T-helper 17 cell (primary cell): ENCODE measurements at places on chromosomes 2 and 18.

DNA sequence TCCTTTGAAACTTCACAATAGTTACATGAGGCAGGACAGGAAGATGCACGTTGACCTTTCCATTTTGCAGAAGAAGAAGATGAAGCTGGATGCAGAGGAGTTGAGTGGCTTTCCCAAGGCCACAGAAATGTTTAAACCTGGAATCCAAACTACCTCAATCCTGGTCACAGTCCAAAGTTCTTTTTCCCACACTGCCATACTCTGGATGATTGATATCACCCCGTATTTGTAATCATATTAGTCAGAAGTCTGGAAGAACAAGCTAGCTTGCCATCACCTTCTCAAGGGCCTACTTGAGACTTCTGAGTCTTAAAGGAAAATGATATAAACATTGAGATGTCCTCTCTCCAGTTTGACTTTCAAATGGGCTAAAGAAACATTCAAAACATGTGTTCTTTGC lies 190.1 kb downstream of the LNPK start:
- no peak for DNase-seq

GRCh38 chr2:112150447-112150846 lies 12.3 kb downstream of the FBLN7 start:
- no peak for DNase-seq

- no peak for DNase-seq
Observed at GRCh38 chr2:218849721-218850120, 9.9 kb upstream of the WNT6 start.

GRCh38 chr2:8684540-8684877 lies 2.7 kb downstream of the ID2 start:
- peak; percentile 21 for DNase-seq

DNA sequence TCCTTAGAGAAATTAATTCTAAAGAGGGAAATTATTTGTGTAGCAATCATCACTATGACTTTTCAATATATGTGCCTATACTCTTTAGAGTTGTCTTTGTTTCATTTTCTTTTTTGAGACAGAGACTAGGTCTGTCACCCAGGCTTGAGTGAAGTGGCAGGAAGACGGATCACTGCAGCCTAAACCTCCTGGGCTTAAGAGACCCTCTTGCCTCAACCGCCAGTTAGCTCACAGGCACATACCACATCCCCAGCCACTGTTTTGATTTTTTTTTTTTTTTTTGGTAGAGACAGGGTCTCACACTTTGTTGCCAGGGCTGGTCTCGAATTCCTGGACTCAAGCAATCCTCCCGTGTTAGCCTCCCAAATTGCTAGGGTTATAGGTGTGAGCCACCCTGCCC lies 12.4 kb downstream of the YWHAQ start:
- DNase-seq = no peak

GRCh38 chr2:195768431-195768830 lies 111.4 kb downstream of the SLC39A10 start:
- DNase-seq = no peak

- no peak for DNase-seq
Observed at GRCh38 chr2:146321175-146321574, 1523.7 kb upstream of the ACVR2A start.

DNA sequence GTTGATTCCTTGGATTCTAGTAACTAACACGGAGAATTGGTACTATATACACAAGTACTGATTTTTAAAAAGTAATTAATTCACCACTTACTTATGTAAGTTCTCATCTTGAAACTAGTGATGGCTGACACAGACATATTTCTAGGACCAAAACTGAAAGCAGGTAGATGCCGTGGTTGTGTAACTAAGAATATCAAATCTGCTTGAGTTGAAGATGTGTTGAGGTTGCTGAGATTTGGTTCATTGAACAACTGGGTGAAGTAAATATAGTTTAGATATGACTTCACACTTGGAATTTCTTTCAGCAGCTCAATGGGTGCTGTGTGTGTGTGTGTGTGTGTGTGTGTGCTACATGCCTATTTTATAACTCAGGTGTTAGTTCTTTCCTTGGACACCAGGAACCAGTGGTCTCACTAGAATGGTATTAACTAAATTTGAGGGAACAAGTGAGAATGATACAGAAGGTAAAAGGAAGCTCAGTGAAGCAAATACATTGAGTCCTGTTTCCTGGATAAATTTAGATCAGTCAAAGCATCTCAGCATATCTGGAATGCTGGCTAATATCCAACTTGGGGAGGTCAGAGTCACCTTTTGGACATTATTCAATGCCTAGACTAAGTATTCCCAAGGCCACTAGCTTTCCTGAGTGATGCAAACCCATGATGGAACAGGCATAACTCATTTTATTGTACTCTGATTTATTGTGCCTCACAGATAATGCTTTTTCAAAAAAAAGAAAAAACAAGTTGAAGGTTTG lies 110.7 kb upstream of the ZEB2 start:
- no peak for DNase-seq

- no peak for DNase-seq
Observed at GRCh38 chr18:61734396-61734795, 158.4 kb downstream of the RNF152 start.

- no peak for DNase-seq
Observed at GRCh38 chr2:125456693-125457363, 1199.1 kb upstream of the GYPC start.

- no peak for DNase-seq
Observed at GRCh38 chr2:99389371-99389770, 52.2 kb downstream of the EIF5B start.

GRCh38 chr2:39483534-39483933 lies 46.4 kb upstream of the MAP4K3 start:
- DNase-seq = no peak

- no peak for DNase-seq
Observed at GRCh38 chr2:105954891-105955290, 210.2 kb downstream of the NCK2 start.

DNA sequence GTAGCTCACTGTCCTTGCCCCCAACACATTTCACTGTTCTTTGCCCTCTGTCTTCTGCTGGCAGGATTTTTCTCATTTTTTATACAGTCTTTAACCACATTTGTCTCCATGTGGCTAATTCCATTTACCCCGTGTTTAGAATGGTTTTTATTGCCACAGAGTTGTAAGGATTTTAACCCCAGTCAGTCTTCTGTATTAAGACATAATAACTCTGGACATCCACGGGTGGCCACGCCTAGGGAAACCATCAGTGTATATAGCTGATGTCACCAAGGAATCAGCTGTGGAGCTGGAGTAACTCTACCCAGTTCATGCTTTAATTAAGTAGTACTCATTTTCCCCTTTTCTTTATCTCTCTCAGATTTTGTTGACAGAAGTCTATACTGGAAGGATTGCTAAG lies 139.8 kb downstream of the MAP4K4 start:
- no peak for DNase-seq

- DNase-seq = no peak
Observed at GRCh38 chr2:237213315-237214022, 127.8 kb downstream of the COPS8 start.

- no peak for DNase-seq
Observed at GRCh38 chr18:6714010-6714409, 15.5 kb upstream of the ARHGAP28 start.

- DNase-seq = no peak
Observed at GRCh38 chr2:15718944-15719323, 127.3 kb downstream of the DDX1 start.

- DNase-seq = no peak
Observed at GRCh38 chr2:62931536-62931935, 119.1 kb upstream of the OTX1 start.

- no peak for DNase-seq
Observed at GRCh38 chr2:26979741-26980140, 9.3 kb downstream of the MAPRE3 start.

DNA sequence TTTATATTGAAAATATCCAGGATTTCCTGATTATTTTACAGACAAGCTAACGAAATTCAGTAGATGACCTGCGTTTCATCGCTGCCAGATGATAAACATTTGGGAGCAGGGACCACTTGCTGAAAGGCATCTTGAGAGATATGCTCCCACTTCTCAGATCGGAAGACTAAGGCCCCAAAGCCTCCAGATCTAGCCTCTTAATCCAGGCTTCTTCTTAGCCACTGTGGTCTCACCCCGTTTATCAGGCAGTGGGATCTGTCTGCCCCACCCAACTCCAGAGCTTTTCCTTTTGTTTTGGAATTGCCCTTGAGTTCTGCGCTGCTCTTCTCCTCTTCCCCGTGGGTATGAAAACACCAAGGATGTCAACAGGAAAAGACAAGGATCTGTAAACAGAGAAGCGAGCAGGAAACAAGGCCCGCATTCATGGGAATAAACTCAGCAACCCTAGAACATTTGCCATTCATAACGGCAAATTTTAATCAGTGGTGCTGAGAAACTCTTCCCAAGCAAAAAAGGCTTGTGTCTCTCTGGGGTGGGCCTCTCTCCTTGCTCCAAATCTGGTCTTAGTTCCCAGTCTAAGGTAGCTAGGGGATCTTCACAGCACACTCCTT lies 21.4 kb downstream of the MYL12B start:
- DNase-seq = no peak

DNA sequence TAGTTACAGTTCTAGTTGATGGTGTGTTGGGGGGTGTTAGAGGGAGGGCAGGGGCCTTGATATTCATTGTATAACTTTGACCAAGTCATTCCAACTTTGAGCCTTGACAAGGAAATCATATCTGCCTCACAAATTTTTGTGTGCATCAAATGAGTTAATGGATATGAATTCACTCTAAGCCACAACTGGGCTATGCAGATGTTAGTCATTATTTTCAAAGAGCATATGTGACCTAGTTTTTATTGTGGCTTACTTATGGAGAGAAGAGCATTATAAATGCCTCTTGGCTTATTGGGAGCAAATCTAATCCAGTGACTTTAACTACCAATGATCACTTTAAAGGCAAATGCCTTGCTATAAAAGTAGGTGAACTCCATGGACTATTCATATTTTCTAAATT lies 250.2 kb downstream of the LPIN1 start:
- no peak for DNase-seq

DNA sequence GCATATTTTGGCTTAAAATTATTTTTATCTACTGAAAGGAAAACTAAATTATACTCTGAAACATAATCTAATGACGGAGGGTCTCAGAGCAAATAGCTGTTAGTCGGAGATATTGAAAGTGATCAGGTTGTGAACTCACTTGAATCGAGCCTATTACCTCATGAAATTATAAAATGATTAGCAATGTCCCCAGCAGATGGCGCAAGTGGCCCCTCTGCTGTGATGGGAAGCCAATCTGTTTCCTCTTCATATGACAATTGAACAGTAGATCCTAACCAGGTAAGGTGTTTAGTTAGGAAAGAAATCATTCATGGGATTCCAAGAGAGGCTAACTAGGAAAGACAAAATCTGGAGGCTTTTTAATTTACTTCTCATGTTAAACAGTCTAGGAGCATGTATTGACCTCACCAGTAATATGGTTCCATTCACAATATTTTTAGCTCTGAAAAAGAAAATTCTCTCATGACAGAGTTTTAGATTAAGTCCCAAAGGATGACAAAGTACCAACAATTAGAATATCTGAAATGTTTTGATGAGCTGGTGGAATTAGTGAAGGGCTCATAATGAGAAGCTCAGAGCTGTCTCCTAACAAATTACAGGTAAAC lies 29.9 kb upstream of the MPPE1 start:
- DNase-seq = peak; percentile 46

DNA sequence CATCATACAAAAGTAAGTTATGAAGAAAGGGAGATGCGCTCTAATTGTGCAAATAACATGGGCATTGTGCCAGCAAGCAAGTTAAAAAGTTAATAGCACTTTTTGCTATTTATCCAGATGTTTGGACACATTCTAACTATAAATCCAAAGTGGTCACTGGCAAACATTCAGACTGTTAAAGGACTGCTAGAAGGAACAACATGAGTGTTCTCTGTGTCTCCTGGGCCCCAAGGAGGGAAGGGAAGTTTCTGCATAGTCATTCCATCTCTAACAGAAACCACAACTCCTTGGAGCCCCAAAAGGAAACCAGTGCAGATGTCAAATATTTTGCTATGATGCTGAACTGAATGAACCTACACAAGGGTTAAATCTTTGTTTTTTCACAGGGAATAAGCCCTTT lies 213.3 kb upstream of the HNRNPA3 start:
- DNase-seq = no peak

GRCh38 chr2:46340740-46341420 lies 43.7 kb downstream of the EPAS1 start:
- DNase-seq = no peak

DNA sequence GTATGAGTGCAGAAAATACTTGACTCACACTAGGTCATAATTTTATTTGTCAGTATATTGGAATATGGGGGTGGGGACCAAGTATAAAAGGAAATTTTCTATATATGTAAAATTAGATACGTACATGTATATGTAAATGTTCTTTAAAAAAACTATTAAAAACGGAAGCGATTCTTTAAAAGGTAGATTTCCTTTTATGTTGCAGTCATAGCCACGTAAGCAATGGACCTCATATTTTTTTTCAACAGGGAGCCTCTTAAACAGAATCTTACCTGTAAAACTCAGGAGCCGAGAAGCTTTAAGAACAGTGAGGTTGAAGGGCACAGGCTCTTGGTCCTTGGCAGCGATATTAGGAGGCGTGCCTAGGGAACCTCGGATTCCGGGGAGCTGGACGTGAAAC lies 3.3 kb downstream of the RHBDD1 start:
- no peak for DNase-seq

GRCh38 chr2:197838036-197838435 lies 33.6 kb downstream of the PLCL1 start:
- no peak for DNase-seq
